ENCODE measurements at places on chromosomes 6 and 20.

- DNase-seq: no peak
Measured at GRCh38 chr6:160477901-160478300, 129.7 kb downstream of the SLC22A3 start.

DNA sequence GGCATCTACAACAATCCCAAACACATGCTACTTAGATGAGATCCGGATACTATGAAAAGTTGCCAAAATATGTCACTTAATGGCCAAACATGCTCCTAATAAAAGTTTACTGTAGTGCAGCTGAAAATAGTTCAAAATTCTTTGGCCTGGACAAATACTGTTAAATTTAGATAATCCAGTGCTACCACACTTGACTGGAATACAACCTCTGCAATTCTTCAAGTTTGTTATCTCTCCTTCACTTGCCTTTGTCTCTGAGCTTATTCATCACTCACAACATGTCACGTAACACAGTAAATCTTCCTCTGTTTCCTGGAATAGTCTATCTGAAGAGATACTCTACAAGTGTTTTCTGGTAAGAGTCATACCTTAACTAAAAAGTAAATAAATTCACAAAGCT lies 10.5 kb upstream of the PLN start:
- DNase-seq: no peak

DNA sequence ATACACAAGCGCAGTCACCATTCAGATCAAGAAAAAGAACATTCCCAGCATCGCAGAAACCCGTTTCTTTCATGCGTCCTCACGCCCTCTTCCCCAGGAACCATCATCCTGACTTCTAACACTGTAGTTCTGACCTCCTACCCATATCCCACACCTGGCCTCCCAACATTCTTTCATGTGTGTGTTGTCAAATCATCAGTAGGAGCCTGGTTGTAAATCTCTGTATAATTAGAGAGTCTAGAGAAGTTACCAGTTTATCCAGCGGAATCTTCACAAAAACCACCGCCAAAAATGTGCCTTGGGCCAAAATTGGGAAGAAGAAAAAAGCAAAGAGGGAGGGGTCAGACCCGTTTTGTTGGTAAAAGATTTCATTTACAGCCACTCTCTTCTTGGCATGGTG lies 91.6 kb downstream of the RTN4IP1 start:
- no peak for DNase-seq

DNA sequence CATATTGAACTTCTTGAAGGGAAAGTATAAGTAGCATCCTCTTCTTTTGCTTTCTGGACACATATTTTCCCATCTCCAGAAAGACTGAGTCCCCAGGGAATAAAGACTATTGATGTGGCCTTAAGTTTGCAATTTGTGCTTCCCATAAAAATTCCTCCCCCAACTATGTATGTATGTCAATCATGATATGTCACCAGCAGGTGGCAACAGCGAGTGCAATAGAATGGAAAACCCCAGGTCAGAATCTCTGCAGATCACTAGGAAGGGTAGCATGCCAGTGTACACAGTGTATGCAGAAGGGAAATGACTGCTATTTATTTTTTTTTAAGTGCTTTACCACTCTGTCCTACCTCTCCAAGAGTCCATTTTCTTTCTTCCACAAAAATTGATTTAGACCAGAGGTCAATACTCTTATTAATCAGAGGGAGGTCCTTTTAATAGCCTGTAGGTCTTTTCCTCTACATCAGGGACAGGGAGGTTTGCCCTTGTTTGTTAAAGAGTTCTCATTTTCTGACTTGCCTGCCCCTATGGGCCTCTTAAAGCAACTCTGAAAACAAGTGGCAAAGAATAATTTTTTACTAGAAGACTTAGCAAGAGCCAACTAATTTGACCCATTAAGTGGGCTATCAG lies 61.4 kb downstream of the BMP2 start:
- DNase-seq: peak; percentile 65

DNA sequence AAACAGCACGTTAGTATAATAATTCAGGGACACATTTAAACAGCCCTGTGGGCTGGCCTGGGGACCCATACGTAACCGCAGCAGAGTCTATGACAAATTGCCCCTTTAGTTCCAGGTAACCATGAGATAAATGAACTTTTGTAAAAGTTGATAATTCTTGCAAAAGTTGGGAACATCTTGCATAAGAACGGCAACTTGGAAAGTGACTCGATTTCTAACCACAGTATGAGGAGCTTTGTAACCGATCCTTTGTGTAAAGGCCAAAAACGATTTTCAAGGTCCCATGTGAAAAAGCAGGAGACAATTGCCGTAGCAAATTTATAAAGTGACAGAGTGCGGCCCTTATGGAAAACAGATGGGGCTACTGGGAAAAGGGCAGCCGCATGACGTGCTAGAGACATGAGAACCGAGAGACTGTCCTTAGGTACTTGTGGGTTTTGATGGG lies 81.6 kb downstream of the PSMG4 start:
- no peak for DNase-seq

- no peak for DNase-seq
Measured at GRCh38 chr6:69936674-69937363, 70.5 kb downstream of the COL19A1 start.

- DNase-seq: no peak
Measured at GRCh38 chr20:63362436-63363009, 1.4 kb upstream of the CHRNA4 start.

- DNase-seq: no peak
Measured at GRCh38 chr20:62178316-62179161, 4.3 kb upstream of the MTG2 start.

DNA sequence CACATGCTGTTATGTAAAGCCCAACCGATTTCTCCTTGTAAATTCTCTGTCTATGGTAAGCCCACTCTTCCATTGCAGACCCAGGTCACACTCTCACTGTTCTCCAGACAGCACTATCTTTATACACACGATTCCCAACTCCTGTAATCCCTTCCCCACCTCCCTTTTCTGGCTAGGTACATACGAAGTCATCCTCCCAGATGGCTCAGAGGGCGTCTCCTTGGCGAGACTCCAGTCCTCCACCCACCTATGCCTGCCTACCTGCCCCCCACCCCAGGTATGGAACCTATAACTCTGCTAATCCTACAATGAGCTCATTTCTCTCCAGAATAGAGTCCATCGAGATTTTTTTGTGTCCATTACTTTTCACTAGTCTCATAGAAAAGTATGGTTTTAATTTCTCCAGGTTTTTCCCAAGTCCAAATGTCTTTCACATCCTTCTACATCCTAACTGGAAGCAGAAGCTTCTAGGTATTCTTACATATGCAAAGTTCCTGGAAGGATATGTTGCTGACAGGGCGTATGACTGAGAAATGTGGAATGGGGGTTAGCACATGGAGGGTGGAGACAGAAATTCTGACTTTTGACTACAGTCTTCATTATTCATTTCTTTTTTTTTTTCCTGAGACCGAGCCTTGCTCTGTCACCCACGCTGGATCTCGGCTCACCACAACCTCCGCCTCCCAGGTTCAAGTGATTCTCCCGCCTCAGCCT lies 22.8 kb downstream of the SCML4 start:
- DNase-seq: no peak
